ENCODE measurements at places on chromosomes 4 and X.

DNA sequence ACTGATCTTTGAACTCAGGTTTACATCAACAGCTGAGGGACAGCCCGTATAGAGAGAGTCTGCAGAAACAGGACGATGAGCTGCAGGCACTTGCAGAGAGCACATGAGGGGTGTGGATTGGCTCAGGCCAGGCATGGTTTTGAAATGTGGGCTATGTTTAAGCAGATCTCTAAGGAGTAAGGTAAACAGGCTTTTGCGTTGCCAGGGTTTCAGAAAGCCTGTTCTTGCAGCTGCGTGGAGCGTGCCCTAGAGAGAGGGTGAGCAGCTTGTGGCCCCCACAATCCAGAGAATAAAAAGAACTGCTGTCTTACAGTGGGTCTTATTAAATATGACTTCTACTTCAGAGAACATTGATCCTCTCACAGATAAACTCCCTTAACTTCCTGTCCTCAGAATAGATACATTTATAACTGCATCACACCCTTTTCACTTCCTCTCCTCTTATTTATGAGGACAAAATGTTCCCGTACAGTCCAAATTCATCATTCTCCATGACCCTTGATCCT is 64.1 kb downstream of the TMA16 start:
- no peak for DNase-seq

- DNase-seq, result no peak
Measured at GRCh38 chr4:147786031-147786430, 54.1 kb downstream of the ARHGAP10 start.

DNA sequence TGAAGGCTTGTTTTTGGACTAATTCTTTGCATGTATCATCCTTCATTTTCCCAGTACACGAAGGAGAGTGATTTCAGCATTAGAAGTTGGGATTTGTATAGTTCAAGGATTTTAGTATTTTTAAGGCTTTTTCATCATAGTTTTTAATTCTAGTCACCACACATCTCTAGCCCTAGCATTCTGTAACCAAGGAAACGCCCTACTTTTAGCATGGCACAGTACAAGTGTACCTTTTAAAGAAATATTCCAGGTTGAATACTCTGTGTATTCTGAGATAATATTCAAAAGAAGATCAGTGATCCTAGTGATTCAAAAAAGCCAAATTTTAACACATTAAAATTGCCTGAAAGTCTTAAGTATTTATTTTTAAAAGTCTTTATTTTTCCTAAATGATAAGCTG is 150.5 kb downstream of the RAP1GDS1 start:
- no peak for DNase-seq

DNA sequence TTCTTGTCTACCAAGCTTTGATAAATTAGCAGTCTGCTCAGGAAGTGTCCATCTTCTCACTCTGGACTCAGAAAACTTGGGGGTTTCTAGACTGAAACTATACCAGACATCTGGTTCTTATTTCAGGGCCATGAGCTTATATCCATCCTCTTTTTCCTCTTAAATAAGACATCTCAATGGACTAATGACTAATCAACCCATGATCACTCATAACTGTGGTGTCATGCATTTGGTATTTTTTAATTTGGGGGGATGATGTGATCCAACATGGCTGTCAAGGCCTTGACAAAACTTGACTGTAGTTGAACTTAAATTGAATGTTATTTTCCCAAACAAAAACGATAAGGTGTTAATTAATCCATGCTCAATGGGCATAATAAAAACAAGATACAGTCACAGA is 87.8 kb downstream of the GPRASP3 start:
- peak; percentile 7 for DNase-seq

DNA sequence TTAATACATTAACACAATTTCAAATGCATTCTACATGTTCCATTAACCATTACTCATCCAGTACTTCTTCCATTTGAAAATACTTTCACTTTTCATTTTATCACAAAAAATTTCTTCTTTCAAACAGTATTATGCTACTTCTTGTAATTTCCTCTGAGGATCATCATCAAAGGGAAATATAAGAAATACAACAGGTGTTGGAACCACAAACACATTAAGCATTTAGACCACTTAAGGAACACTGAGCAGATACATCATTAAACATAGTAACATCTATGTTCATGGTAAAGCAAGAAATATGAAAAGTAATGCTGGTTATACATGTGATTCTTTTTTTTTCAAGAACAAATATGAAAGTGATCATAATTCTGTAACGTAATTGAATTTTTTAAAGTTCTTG is 2207.0 kb downstream of the ARAP2 start:
- DNase-seq, result no peak

GRCh38 chr4:38330321-38330720 is 333.7 kb upstream of the KLF3 start:
- DNase-seq, result no peak

GRCh38 chrX:39627257-39627656 is 470.5 kb downstream of the BCOR start:
- DNase-seq, result no peak

DNA sequence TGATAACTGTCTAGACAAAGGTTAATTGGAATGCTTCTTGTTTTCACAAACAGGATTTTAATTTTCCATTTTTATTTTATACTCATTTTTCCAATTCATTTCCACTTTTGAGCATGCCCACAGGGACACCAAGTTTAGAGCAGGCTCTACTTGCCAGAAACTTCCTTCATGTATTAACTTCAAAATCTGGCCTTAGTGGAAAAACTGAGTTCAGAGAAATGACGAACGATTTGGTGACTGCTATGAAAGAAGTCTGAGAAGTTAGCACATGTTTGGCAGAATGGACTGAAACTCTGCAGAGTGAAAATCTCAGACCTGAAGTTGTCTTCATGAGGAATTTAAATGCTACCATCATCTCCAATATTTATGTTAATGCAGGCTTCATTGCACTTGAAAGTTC is 214.1 kb downstream of the THOC2 start:
- no peak for DNase-seq

DNA sequence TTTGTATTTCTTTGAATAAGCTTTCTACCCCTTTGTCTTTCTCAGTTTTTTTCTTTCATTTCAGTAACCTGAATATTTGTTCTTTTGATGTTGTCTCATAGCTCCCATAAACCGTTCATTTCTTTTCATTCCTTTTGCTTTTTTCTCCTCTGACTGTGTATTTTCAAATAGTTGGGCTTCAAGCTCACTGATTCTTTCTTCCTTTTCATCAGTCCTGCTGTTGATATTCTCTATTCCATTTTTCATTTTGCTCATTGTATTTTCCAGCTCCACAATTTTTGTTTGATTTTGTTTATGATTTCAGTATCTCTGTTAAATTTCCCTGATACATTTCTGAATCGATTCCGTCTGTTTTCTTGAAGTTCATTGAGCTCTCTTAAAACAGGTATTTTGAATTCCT is 129.6 kb upstream of the NUDT6 start:
- DNase-seq, result no peak

DNA sequence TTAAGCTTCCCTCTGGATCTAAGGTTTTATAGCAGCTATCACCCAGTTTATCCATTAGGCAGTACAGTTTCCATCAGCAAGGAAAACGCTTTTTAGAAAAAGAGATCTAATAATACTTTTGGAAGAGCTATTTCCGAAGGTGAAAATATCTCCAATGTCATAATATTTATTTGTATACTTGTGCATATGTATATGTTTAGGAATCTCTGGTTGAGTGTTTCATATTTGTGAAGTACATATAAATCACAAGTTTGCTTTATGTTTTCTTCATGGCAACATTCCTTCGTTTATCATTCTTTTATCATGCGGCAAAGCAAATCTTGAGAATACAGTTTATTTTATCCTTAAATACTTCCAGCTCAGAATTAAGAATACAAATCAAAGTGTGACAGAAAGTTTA is 6.2 kb upstream of the PCDH18 start:
- no peak for DNase-seq

- DNase-seq, result peak; percentile 11
Measured at GRCh38 chrX:118780911-118781310, 42.7 kb upstream of the ZCCHC12 start.

DNA sequence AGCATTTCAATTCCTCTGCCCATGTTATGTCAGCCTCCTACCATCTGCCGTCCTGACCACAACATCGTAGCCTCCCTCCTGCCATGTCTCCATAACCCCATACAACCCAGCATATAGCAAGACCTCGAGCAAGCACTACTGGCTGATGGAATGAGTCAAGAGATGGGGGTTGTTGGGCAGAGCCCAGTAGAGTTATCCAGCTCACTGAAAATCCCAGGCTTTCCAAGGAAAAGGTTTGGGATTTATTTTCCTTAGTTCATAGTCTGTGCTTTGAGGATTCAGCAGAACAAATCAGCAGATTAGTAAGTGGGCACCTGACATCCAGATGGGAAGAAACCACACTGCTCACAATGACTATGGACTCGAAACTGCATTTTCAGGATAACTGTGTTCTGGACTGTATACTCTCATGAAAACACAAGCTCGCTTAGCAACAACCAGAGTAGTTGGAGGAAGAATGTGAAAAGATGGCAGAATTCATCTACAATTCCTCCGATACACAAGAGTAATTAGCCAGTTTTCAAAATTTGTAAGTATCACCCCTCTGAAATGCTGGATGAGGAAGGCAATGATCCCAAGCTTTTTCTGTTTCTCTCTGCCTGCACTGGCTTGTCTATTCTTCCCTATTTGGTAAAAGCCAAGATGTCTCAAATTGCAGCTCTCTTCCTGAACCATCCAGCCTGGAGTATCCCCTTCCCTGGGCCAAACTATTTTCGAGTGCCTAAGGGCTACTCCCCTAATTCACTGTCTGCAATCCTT is 186.2 kb upstream of the TBL1X start:
- DNase-seq, result peak; percentile 3

- DNase-seq, result peak; percentile 57
Measured at GRCh38 chr4:128862608-128863311, 53.3 kb downstream of the JADE1 start.

DNA sequence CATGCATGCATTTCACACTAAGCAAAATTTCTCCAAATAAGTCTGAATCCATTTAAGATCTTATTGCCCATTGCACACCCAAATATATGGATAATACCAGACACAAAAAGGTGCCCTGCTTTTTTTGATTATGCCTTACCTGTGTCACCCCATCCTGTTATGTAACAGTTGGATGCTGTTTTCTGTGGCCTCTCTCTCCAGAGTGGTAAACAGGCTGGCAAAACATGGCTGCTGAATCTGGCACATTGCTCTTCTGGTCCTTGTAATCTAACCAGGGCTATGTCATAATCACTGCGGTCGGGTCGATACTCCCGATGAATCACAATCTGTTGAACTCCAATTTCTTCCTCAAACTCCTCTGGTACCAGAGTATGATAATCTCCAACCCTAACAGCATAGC is 70.1 kb downstream of the PRSS12 start:
- peak; percentile 89 for DNase-seq

- peak; percentile 56 for DNase-seq
Measured at GRCh38 chr4:167032871-167033270, 201.4 kb downstream of the SPOCK3 start.

GRCh38 chr4:181213551-181213950 is 1029.7 kb upstream of the TENM3 start:
- DNase-seq, result no peak

- no peak for DNase-seq
Measured at GRCh38 chr4:185339941-185340340, 55.8 kb downstream of the LRP2BP start.

GRCh38 chr4:188296331-188296730 is 157.1 kb downstream of the TRIML1 start:
- no peak for DNase-seq

GRCh38 chr4:123617791-123618190 is 221.2 kb downstream of the SPRY1 start:
- no peak for DNase-seq

DNA sequence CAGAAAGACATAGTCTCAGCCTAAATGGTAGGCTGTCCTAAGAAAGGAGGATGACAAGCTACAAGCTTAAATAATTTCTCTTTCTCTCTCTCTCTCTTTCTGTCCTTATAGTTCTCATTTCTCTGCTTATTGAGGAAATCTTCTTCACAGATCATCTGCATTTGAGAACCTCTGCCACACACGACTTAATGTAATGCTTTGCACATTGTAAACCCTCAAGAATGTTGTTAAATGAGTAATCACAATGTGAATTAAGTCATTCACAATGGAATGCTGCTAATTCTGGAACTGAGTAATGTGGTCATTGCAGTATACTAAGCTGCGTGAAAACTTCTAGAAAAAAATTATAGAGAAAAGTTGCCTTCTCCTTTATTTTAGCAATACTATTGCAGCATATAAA is 508.9 kb upstream of the FTHL17 start:
- peak; percentile 67 for DNase-seq

GRCh38 chrX:2643880-2644279 is 47.2 kb upstream of the CD99 start:
- DNase-seq, result no peak

DNA sequence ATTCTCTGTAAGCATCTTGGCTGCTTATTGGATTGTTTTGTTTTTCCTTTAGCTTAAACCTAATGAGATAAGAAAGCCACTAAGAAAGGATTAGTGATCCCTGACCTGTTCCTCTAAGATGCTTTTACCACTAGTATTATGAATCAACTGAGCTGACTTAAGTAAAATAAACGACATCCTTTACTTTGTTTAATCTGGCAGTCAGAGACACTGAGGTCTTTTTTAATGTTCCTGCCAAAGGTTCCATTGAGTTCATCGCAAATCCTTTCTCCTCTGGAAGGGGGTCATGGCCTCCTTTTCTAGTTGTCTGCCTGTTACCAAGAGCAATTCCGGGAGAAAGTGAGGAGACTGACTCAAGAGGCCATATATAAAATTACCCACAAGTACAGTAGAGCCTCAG is 1038.3 kb upstream of the SLIT2 start:
- DNase-seq, result peak; percentile 76

- DNase-seq, result no peak
Measured at GRCh38 chr4:89538171-89538570, 230.6 kb upstream of the GPRIN3 start.

- peak; percentile 35 for DNase-seq
Measured at GRCh38 chr4:139085141-139085540, 69.6 kb downstream of the NOCT start.

- DNase-seq, result peak; percentile 69
Measured at GRCh38 chrX:118802857-118803256, 20.8 kb upstream of the ZCCHC12 start.

DNA sequence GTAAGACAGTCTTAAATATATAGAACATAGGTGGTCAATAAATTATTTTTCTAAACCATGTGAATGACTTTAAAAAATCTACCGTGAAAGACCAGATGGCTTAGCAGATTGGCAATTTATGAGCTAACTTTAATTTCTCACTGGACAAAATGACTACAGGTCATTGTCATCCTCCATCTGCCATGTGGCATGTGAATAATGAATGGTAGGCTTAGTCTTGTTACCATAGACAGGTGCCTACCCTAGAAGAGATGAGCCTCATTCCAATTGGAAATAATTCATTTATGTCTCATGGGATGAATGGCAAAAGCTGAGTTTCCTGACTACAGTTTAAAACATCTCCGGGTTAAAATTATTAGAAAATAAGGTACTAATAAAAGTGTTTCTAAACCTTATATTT is 1043.3 kb downstream of the FAT4 start:
- DNase-seq, result no peak

GRCh38 chr4:168737806-168738172 is 240.9 kb downstream of the PALLD start:
- no peak for DNase-seq

DNA sequence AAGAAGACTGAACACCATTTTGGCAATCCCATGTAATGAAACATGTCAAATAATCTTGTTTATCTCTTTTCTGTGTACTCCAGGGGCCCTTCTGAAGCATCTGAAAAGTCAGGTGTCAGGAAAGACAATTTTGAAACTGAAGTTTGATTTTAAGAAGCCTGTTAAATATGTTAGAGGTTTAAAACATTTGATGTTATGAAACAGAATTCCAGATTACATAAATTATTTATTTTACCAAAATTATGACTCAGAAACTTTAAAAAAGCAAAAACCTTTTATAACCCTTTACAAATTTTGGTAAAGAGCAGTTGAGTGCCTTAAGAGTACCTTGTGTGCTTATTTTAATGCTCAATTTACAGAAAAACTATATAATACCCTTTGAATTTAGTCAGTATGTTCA is 130.8 kb downstream of the PAPSS1 start:
- DNase-seq, result no peak

All from iris pigment epithelial cell (primary cell).